Thyroid gland (tissue), 4 donors: ENCODE measurements at places on chromosomes 12 and 14.
A peak's percentile ranks its signal among the peaks of the same experiment; 100 is the strongest.

GRCh38 chr14:54278665-54279295 lies 118.0 kb upstream of the CDKN3 start:
- H3K27ac ChIP-seq, result no peak overlapping the region
- H3K36me3 ChIP-seq, result no peaks in the 10 kb centered on the region
- H3K4me3 ChIP-seq, result no peak overlapping the region
- H3K4me1 ChIP-seq, result no peaks in the 10 kb centered on the region
- no peak for DNase-seq
- H3K27me3 ChIP-seq, result no peaks in the 10 kb centered on the region

GRCh38 chr12:68381476-68382219 lies 49.5 kb upstream of the MDM1 start:
- no peak overlapping the region for H3K27ac ChIP-seq
- no peaks in the 10 kb centered on the region for H3K27me3 ChIP-seq
- no peaks in the 10 kb centered on the region for H3K4me1 ChIP-seq

- H3K4me3 ChIP-seq, result no peak overlapping the region
- no peaks in the 10 kb centered on the region for H3K27me3 ChIP-seq
- H3K27ac ChIP-seq, result no peak overlapping the region
- peak; percentile 70 for DNase-seq
- peaks cover 10% of the 10 kb centered on the region for H3K4me1 ChIP-seq
- H3K36me3 ChIP-seq, result no peaks in the 10 kb centered on the region
Observed at GRCh38 chr14:93751946-93752655, 36.2 kb downstream of the PRIMA1 start.

- no peaks in the 10 kb centered on the region for H3K27me3 ChIP-seq
- peak; percentile 90 for DNase-seq
- peak overlapping the region; percentile 97 for H3K27ac ChIP-seq
- no peak overlapping the region for H3K4me3 ChIP-seq
Observed at GRCh38 chr14:55103005-55103640, 25.9 kb upstream of the LGALS3 start.

GRCh38 chr14:99440278-99440677 lies 40.4 kb downstream of the SETD3 start:
- H3K27me3 ChIP-seq, result no peaks in the 10 kb centered on the region
- H3K4me3 ChIP-seq, result no peak overlapping the region
- no peaks in the 10 kb centered on the region for H3K36me3 ChIP-seq
- peaks cover 12% of the 10 kb centered on the region for H3K4me1 ChIP-seq
- DNase-seq, result no peak

- no peaks in the 10 kb centered on the region for H3K36me3 ChIP-seq
- peaks cover 5% of the 10 kb centered on the region for H3K4me1 ChIP-seq
- no peak for DNase-seq
- H3K27me3 ChIP-seq, result no peaks in the 10 kb centered on the region
- H3K4me3 ChIP-seq, result no peak overlapping the region
- H3K27ac ChIP-seq, result no peak overlapping the region
Observed at GRCh38 chr14:24394275-24394674, 4.5 kb upstream of the NYNRIN start.

- H3K27ac ChIP-seq, result no peak overlapping the region
- H3K27me3 ChIP-seq, result no peaks in the 10 kb centered on the region
- H3K4me3 ChIP-seq, result no peak overlapping the region
Observed at GRCh38 chr12:96046543-96047228, 11.3 kb upstream of the LTA4H start.

- H3K27ac ChIP-seq, result no peak overlapping the region
- no peaks in the 10 kb centered on the region for H3K27me3 ChIP-seq
- peak; percentile 34 for DNase-seq
- no peak overlapping the region for H3K4me3 ChIP-seq
- peaks cover 7% of the 10 kb centered on the region for H3K36me3 ChIP-seq
Observed at GRCh38 chr14:77598366-77599070, 17.9 kb downstream of the SPTLC2 start.

- H3K4me3 ChIP-seq, result no peak overlapping the region
- H3K4me1 ChIP-seq, result peaks cover 20% of the 10 kb centered on the region
- H3K36me3 ChIP-seq, result no peaks in the 10 kb centered on the region
- DNase-seq, result no peak
- H3K27ac ChIP-seq, result no peak overlapping the region
- H3K27me3 ChIP-seq, result no peaks in the 10 kb centered on the region
Observed at GRCh38 chr12:45981075-45981837, 9.1 kb downstream of the SCAF11 start.

- no peaks in the 10 kb centered on the region for H3K27me3 ChIP-seq
- H3K36me3 ChIP-seq, result no peaks in the 10 kb centered on the region
- no peak overlapping the region for H3K27ac ChIP-seq
Observed at GRCh38 chr12:132322206-132323132, 6.9 kb downstream of the GALNT9 start.

- no peaks in the 10 kb centered on the region for H3K27me3 ChIP-seq
- no peak for DNase-seq
- H3K36me3 ChIP-seq, result no peaks in the 10 kb centered on the region
Observed at GRCh38 chr12:56980268-56980667, 22.9 kb upstream of the RDH16 start.
